ENCODE measurements at places on chromosomes 6 and 20.

GRCh38 chr20:58719971-58720371 is 27.4 kb downstream of the NPEPL1 start:
- no peak for DNase-seq

DNA sequence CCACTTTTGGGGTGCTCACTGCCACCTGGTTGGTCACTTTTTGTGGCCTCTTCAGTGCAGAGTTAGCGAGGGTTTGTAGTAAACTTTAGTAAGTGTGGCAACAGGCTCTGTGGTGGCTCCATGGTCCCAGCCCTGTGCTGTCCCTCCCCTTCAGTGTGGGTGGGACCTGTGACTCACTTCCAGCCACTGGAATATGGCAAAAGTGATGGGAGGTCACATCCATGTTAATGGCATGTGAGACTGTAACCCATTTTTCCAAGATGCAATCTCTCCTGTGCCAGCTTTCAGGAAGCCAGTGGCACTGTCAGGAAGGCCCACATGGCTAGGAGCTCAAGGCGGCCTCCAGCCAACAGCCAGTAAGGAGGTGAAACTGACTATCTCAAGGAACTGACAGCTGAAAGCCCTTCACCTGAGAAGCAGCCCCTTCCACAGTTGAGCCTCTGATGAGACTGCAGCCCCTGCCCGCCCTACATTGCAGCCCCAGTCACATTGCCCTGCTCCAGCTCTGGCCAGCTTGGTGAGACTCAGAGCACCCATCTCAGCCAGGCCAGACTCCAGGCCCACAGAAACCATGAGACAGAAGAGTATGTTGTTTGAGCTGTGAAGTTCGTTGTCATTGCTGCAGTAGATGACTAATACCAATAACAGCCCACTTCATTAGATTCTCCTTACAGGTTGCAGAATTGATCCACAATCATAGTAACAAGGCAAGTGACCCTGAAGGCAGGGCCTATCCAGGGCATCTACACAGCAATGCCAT is 13.1 kb upstream of the CST7 start:
- DNase-seq, result no peak

GRCh38 chr6:159892053-159892452 is 1.3 kb downstream of the MAS1 start:
- DNase-seq, result no peak

DNA sequence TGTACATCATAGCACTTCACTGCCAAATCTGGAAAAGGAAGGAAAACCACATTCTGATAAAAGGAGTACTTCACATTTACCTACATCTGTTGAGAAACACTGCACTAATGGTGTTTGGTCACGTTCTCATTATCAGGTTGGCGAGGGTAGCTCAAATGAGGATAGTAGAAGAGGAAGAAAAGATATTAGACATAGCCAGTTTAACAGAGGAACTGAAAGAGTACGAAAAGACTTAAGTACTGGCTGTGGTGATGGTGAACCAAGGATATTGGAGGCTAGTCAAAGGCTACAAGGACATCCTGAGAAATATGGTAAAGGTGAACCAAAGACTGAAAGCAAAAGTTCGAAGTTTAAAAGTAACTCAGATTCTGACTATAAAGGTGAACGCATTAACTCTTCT is 32.0 kb upstream of the GJA10 start:
- DNase-seq, result no peak

- no peak for DNase-seq
These were observed 1.4 kb upstream of the BPIFB1 start for GRCh38 chr20:33281550-33282146.

DNA sequence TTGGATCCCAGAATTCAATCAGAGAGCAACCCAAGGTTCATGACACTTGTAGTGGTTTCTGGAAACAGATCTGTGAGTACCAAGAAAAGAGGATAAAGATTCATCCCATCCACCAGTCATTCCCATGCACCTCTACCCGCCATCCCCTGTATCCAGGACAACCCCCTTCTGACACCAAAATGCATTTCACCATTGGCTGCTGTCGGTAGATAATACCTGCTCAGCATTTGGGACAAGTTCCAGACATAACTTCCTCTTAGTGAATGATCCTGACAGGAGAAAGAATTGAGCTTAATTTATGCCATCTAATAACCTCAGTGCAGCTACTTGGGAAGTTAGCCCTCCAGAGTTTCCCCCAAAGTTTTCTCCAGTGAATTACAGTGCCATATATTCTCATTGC is 329.1 kb downstream of the ZFAND3 start:
- no peak for DNase-seq

DNA sequence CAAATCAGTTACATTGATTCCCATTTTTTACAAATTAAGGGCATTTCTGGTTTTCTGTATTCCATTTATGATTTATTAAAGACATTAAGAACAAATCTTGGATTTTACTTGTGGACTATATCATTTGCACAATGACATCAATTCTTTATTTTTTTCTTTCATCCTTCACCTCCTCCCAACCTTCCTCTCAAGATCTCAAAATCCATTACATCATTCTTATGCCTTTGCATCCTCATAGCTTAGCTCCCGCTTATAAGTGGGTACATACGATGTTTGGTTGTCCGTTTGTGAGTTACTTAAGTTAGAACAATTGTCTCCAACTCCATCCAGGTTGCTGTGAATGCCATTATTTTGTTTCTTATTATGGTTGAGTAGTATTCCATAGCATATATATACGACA is 752.8 kb downstream of the CD109 start:
- DNase-seq, result no peak

DNA sequence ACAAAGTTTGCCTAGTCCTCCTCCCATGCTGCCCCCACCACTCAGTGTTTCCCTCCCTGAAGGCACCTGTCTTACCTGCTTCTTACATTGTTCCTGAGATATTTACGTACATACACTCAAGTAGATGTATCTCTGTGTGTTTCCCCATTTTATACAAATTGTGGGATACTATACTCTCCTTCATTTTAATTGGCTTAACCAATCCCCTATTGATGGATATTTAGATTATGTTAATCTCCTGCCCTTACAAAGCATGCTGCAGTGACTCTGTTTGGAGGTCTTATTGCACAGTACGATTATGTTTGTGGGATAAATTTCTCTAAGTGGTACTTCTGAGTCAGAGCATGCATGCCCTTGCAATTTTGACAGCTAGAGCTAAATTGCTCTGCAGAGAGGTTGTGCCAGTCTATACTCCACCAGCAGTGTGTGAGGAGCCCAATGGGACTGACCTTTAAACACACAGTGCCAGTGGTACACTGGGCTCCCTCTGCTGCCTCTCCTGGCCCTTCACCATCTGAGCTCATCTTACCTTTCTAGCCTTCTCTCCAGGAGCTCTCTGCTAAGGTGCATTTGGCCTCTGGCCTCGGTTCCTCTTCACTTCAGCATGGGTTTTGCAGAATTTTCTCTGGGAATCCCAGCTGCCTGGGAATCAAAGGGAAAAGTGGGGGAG is 57.4 kb downstream of the LYRM2 start:
- no peak for DNase-seq

DNA sequence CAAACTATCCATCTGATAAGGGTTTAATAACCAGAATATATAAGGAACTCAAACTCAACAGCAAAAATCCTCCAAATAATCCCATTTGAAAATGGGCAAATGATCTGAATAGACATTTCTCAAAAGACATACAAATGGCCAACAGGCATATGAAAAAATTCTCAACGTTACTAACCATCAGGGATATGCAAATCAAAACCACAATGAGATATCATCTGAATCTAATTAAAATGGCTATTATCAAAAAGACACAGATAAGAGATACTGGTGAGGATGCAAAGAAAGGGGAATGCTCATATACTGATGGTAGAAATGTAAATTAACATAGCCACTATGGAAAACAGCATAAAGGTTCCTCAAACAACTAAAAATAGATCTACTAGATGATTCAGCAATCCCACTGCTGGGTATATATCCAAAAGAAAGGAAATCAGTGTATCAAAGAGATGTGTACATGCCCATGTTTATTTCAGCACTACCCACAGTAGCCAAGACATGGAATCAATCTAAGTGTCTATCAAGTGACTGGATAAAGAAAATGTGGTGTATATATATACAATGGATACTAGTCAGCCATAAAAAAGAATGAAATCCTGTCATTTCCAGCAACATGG is 6.1 kb upstream of the BRD2 start:
- DNase-seq, result no peak

- peak; percentile 42 for DNase-seq
These were observed 29.9 kb downstream of the RAB44 start for GRCh38 chr6:36727505-36728021.

DNA sequence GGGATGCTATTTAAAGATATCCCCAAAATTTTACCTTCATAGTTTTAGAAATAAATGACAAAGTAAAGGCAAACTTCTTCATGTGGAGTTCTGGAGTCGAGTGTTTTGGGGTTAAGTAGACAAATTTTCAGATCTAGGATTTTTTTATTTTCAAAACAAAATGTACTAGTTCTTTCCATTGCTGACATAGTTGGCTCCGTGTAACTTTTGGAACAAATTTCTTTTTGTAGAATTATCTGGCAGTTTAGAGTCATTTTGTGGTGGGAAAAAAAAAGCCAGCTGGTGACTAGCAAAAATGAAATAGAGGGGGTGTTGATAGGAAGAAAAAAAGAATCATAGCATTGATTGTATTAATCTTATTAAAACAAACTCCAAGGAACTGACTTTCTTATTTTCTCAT is 131.6 kb upstream of the TCF21 start:
- no peak for DNase-seq

- DNase-seq, result no peak
These were observed 253.1 kb downstream of the SLC24A3 start for GRCh38 chr20:19465536-19465935.

- peak; percentile 89 for DNase-seq
These were observed 3.9 kb downstream of the SDC4 start for GRCh38 chr20:45344168-45344860.

GRCh38 chr6:43278524-43279078 is 19.5 kb upstream of the SLC22A7 start:
- peak; percentile 68 for DNase-seq

- no peak for DNase-seq
These were observed 7.0 kb upstream of the FOXP4 start for GRCh38 chr6:41539204-41539603.

- peak; percentile 57 for DNase-seq
These were observed 1.9 kb upstream of the POU3F2 start for GRCh38 chr6:98832284-98833056.

- no peak for DNase-seq
These were observed 12.2 kb upstream of the TAF8 start for GRCh38 chr6:42038163-42038562.

GRCh38 chr20:25496968-25497401 is 88.3 kb downstream of the NINL start:
- no peak for DNase-seq

DNA sequence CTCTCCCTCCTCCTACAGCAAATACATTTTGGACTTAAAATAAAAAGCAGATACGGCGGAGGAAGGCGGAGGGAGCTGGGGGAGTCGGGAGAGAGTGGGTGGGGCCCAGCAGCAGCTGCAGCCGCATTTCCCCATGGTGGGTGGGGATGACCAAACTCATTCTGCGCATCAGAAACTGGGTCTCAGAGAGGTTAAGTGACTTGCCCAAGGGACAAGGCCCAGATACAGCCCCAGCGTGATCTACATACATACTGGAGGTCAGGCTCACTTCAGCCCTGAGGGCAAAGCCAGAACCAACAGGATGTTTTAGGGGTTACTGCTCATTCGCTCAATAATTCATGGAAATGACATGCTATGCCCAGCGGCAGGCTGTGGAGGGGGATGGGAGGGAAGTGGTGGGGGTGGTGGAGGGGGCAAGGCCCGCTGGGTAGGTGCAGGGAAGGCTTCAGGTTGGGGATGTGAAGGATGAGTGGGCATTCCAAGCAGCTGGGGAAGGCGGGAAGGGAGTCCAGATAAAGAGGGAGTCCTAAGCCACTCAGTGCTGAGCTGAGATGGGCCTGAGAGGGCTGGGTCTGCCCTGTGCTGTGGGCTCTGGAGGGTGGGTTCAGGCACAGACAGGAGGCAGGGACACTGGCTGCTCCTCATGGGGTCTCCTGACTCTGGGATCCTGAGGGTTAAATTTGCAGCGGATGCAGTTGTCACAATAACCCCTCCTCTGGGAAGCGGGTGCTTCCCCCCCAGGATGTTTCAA is 31.0 kb downstream of the DLGAP4 start:
- DNase-seq, result no peak

GRCh38 chr20:22723659-22724058 is 139.3 kb upstream of the FOXA2 start:
- DNase-seq, result peak; percentile 55

DNA sequence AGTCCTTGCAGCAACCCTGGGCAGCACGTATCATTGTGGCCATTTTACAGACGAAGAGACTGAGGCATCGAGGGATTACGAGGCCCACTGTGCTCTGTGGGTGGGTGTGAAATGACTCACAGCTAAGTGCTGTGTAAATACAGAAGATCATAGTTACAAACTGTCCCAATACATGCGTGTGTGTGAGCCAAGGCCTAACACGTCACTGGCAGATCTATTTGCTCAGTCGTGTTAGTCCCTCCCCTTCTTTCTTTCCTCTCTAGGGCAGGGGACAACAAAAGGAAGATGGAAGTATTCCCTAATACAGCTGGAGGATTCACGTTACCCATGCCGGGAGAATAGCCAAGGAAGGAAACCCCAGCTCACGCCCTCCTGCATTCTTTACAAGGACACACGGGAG is 175.9 kb downstream of the CDC5L start:
- DNase-seq, result peak; percentile 21

GRCh38 chr6:168118935-168119334 is 39.9 kb upstream of the FRMD1 start:
- DNase-seq, result no peak

DNA sequence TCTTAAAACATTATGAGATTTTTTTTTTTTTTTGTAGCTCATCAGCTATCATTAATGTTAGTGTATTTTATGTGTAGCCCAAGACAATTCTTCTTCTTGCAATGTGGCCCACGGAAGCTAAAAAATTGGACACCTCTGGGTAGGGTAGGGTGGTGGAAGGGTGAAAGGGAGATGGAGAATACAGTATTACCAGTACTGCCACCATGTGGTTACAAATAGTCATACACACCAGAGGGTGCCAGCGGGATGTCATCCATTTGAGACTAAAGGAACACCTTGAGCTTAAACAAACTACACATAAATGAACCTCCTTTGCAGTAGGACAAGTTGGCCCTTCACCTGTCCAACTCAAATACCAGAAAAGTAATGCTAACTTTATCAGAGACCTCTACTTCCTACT is 601.9 kb downstream of the HTR1B start:
- DNase-seq, result no peak

DNA sequence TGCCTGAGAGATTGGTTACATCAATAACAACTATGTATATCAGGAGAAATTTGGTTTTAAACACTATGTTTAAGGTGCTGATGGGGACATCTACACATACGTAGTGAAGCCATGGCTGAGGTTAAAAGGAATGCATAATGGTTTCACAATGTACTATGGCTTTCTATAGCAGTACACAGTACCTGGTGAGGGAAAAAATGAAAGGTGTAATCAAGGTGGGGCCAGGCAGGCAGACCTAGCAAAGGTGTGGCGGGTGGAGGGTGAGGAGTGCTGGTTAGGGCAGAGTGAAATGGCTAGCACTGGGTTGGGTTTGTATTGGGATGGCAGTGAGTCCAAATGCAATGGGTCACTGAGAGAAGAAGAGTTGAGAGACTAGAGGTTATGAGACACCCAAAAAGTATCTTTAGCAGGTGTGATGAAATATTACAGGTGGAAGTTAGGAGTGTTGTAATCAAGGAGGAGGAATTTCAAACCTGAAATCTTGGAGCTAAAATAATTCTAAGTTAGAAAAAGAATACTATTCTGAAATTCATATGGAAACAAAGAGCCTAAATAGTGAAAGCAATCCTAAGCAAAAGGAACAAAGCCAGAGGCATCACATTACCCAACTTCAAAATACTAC is 22.3 kb downstream of the PAQR8 start:
- no peak for DNase-seq

- DNase-seq, result no peak
These were observed 7.0 kb downstream of the HIVEP2 start for GRCh38 chr6:142937986-142938385.

- no peak for DNase-seq
These were observed 8.5 kb downstream of the SLC2A10 start for GRCh38 chr20:46717818-46718541.

All from fibroblast of skin of right quadriceps (primary cell).